ENCODE measurements at places on chromosomes 3 and 15. TPM values are rescaled to one million over a fixed set of nuclear protein-coding genes. Genes with fewer than 3 reads are reported as not detected.
A peak's percentile ranks its signal among the peaks of the same experiment; 100 is the strongest.

GRCh38 chr3:59749291-59749690 is 699.5 kb upstream of the CFAP20DC start:
- DNase-seq: no peak

DNA sequence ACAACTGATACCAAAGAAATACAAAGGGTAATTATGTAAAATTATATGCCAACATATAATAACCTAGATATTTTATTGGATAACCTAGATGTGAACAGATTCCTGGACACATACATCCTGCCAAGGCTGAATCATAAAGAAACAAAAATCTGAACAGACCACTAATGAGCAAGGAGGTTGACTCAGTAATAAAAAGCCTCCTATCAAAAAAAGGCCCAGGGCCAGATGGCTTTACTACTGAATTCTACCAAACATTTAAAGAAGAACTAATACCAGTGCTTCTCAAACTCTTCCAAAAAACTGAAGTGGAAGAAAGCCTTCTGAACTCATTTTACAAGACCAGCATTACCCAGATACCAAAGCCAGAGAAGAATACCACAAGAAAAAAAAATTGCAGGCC is 32.4 kb downstream of the THBS1 start:
- peak; percentile 50 for DNase-seq

- DNase-seq: peak; percentile 64
Observed at GRCh38 chr3:134366221-134366927, 7.9 kb downstream of the AMOTL2 start.

- no peak for DNase-seq
Observed at GRCh38 chr3:23659274-23659673, 146.5 kb upstream of the UBE2E1 start.

- DNase-seq: peak; percentile 19
Observed at GRCh38 chr3:108182339-108182738, 39.9 kb downstream of the IFT57 start.

- DNase-seq: peak; percentile 33
Observed at GRCh38 chr3:100427699-100428098, 26.4 kb downstream of the LNP1 start.

DNA sequence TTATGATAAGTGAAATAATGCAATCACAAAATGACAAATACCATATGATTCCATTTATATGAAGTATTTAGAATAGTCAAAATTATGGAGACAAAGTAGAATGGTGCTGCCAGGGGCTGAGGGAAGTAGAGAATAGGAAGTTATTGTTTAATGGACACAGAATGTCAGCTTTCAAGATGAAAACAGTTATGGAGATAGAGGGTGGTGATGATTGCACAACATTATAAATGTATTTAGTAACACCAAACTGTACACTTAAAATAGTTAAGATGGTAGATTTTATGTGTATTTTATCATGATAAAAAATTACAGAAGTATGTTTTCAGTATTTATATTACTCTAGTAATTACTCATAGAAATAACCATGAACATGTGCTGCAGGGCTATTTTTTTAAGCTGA is 100.8 kb upstream of the AZI2 start:
- DNase-seq: no peak

GRCh38 chr3:115322901-115323300 is 175.8 kb upstream of the ZBTB20 start:
- DNase-seq: no peak

CMTM7 gene
- total RNA-seq: 13.3 TPM

DNA sequence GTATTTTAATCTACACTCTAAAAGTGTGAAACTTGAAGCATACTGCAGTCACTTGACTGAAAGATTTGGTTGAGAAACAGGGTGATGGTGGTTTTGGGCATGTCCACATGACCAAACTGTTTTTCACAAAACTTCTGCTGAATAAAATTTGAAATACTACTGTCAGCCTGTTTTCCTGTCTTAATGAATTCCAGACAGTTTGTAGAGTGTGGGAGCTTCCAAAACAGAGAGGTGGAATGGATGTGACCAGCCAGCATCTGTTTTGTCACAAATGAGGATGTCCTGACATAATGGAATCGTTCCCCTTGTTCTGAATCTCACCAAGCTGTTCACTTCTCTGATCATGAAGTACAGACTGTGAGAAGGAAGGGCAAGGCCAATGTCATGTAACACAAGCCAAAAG is 11.8 kb downstream of the MITF start:
- DNase-seq: no peak

IQCF5 gene
- not detected for total RNA-seq

DNA sequence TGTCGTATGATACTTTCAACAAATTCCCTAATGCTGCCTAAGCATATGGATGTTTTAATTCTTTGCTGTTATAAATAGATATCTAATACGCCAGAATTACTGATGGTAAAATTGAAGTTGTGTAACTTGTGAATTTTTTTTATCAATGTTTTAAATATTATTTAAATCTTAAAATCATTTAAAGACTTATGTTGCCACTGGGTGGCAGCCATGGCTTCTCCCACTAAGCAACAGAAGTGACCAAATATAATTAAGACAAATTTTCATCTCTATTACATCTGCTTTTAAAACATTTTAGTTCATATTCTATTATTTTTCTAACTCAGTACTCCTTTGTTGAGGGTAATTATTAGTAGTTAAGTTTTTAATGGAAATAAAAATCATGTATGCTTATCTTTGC is 8.1 kb upstream of the IL20RB start:
- no peak for DNase-seq

DNA sequence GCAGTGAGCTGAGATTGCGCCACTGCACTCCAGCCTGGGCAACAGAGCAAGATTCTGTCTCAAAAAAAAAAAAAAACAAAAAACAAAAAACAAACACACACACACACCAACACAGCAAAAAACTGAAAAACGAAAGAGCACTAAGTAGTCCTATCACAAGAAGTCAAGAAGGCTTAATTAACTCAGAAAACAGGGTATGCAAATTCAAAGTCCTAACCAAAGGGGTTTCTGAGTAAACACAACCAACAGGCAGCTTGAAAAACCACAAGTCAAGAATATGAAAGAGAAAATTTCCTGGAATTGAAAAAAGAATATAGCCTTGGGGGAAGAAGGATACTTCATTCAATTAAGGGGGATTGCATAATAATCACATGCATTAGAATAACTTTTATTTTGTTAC is 37.7 kb upstream of the PARP14 start:
- DNase-seq: peak; percentile 71

- DNase-seq: no peak
Observed at GRCh38 chr3:144301863-144302262, 330.2 kb downstream of the DIPK2A start.
